Transverse colon (tissue), 4 donors: ENCODE measurements at places on chromosomes 5 and 9. TPM values are rescaled to one million over a fixed set of nuclear protein-coding genes. Genes with fewer than 3 reads are reported as not detected.

Gene IL13
- total RNA-seq, result not detected

Gene SCGB3A2
- not detected for total RNA-seq

Gene PCA3
- 0.27 TPM for total RNA-seq

Gene RPL35
- total RNA-seq, result 498 TPM

Gene COL27A1
- total RNA-seq, result 9.0 TPM

DNA sequence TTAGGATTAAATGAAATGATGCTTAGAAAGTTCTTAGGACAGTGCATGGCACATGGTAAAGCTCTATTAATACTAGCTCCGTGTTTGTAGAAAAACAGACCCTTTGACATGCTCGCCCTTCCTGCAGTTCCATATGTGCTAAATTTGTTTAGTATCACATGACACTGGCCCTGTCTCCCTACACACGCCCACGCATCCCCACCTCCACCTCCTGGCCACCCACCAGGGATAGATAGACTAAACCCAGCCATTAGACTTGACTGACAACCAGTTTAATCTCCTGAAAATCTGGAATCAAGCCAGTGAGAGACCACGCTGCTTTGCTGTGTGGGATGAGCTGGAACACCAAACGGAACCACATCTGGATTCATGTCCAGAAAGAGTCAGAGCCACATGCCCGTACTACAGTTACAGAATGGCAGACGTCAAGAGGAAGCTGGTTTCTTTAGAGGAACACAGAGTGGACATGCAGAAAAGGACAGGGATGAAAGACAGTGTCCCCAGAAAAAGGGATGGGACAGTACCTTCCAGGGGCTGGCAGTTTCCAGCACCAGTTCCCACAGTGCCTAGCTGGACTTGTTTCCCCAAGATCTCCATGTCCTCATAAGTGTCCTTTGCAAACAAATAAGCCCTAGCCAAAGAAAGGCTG, 186.1 kb downstream of the PDZD2 start:
- H3K27me3 ChIP-seq, result no peaks in the 10 kb centered on the region
- no peak overlapping the region for H3K4me3 ChIP-seq
- H3K4me1 ChIP-seq, result no peaks in the 10 kb centered on the region
- no peak overlapping the region for H3K27ac ChIP-seq

GRCh38 chr9:109100543-109101201, 19.1 kb downstream of the TMEM245 start:
- DNase-seq, result no peak
- peaks cover 39% of the 10 kb centered on the region for H3K4me1 ChIP-seq
- H3K27ac ChIP-seq, result peak overlapping the region; percentile 72
- H3K27me3 ChIP-seq, result no peaks in the 10 kb centered on the region
- H3K36me3 ChIP-seq, result no peaks in the 10 kb centered on the region

- DNase-seq, result no peak
- H3K36me3 ChIP-seq, result no peaks in the 10 kb centered on the region
- H3K4me3 ChIP-seq, result no peak overlapping the region
- H3K27ac ChIP-seq, result peak overlapping the region; percentile 70
- peaks cover 23% of the 10 kb centered on the region for H3K4me1 ChIP-seq
Measured at GRCh38 chr9:129351058-129351641, 173.1 kb upstream of the IER5L start.

DNA sequence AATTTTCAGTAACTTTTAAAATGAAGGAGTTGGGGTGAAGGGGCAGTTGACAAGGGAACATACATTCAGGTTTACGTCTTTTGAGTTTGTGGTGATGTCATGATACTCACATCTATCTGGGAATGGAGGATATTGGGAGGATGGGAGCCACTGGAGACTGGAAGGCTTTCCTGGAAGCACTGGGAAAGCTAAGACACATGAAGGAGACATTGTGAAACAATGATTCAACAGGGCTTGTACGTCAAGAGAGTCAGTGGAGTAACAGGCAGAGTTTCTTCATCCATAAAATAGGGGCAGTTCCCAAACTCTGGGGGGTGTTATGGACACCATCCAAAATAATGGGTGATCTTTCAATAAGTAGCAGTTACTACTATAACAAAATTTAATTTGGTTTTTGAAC, 572.8 kb downstream of the CCDC171 start:
- no peaks in the 10 kb centered on the region for H3K4me1 ChIP-seq
- H3K27me3 ChIP-seq, result no peaks in the 10 kb centered on the region
- no peak for DNase-seq
- no peak overlapping the region for H3K27ac ChIP-seq
- H3K36me3 ChIP-seq, result no peaks in the 10 kb centered on the region
- H3K4me3 ChIP-seq, result no peak overlapping the region

DNA sequence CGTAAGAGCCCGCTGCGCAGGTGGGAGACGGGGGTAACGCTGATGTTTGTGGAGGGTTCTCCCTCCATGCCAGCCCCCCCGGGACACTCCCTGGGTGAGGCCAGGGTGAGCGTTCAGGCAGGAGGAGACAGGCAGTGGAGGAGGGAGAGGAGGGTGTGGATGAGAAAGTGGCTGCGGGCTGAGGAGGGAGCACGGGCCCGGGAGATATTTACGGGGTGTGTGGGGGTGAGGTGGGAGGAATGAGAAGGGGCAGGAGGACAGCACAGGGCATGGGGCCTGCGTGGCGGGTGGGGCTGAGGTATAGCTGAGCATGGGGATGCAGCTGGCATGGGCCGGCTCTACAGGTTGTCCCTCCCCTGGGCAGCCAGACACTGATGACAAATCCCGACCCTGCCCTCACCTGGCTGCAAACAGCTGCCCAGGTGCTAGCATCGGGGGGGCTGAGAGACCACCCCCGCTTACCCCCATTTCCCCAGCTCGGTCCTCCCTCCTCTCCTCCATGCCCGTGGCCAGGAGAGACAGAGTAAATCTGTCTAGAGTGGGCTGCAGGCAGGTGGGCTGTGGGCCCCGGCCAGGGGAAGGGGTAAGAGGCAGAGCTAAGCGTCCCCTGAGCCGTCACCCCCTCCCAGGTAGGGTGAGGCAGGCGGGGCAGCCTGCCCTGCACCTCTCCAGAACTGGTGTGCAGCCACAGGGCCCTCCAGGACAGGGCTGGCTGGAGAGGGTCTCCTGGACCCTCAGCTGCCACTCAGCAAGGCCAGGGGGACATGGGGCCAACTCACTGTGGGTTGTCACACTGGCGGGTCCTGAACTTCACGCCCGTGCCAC, 79.2 kb downstream of the ZNF354C start:
- no peaks in the 10 kb centered on the region for H3K27me3 ChIP-seq
- no peak for DNase-seq
- no peaks in the 10 kb centered on the region for H3K36me3 ChIP-seq
- H3K4me3 ChIP-seq, result no peak overlapping the region

DNA sequence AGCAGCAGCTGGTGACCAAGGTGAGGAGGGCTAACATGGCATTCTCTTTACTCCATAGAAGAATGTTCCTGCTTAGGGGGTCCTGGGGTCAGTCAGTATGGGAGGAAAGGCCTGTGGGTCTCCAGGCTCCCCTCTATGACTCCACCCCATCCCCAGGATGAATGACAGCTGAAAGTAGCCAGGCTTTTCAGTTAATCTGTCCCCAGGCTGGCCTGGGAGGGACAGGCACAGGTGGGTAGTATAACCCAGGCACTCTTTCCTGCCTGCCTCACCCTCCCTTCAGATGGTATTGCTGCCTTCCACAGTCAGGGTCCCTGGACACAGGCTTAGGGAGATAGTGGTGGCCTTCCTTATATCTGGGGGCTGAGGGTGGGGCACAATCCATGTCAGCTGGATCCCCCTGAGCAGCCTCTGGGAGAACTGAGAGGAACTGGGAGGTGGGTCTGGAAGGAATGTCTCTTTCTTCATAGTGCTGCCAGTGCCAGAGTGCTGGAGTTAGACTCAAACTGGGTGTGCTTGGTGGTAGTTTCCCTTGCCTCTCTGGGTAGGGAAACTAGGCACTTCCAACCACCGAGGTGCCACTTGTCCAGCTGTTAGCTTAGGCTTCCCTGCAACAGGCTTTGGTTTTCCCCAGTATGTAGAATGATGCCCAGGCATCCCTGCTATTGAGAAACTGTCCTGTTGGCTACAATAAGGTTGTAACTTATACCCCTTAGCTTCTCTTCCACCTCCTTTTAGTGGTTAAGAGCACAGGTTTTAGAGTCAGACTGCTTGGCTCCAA, 27.8 kb downstream of the LARP1 start:
- peaks cover 34% of the 10 kb centered on the region for H3K4me1 ChIP-seq
- no peak for DNase-seq
- no peaks in the 10 kb centered on the region for H3K27me3 ChIP-seq
- H3K27ac ChIP-seq, result peak overlapping the region; percentile 11

GRCh38 chr5:133785182-133785581, 172.8 kb upstream of the FSTL4 start:
- H3K4me1 ChIP-seq, result no peaks in the 10 kb centered on the region
- H3K27ac ChIP-seq, result no peak overlapping the region
- H3K36me3 ChIP-seq, result no peaks in the 10 kb centered on the region
- no peak for DNase-seq

DNA sequence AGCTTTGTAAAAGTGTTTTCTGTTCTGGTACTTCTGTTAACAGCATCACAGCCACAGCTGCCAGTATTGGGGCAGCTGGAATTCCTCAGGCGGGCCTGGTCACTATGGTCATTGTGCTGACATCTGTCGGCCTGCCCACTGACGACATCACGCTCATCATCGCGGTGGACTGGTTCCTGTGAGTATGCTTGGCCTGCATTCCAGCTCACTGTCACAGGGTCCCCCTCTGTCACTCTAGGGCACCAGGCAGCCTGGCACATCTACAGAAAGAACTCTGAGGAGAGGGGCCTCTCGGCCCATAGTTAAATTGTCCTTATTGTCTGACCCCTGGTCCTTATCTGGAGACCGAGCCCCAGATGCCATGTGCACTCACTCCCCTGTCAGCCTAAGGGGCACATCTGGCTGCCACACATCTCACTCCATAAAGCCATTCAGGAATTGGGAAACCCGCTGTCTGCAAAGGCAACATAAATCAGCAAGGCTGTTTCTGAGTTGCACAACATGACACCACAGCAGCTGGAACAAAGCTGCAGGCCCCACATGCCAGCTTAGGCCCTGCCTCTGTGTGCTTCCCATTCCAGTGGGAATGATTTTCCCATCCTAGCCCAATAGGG, 77.5 kb downstream of the SLC1A3 start:
- H3K36me3 ChIP-seq, result no peaks in the 10 kb centered on the region
- H3K27ac ChIP-seq, result no peak overlapping the region
- H3K4me1 ChIP-seq, result no peaks in the 10 kb centered on the region
- DNase-seq, result no peak

DNA sequence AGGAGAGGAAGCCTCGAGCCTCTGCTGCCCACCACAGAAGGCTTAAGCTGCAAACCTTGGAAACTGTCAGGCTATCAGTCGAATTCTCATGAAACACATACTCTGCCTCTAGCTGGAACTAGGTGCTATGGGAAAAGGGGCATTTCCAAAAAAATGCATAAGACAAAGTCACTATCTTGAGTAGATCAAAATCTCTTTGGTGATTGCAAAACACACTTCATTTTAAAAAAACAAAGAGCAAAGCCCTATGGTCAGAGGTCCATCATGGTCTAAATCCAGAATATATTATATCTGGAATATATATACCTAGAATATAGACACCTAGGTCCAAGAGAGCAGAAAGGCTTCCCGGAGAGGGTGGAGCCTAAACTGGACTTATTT, 59.8 kb downstream of the ENC1 start:
- DNase-seq, result no peak
- H3K4me3 ChIP-seq, result no peak overlapping the region
- no peaks in the 10 kb centered on the region for H3K36me3 ChIP-seq
- peaks cover 6% of the 10 kb centered on the region for H3K4me1 ChIP-seq
- no peaks in the 10 kb centered on the region for H3K27me3 ChIP-seq

GRCh38 chr9:128685636-128686489, 3.2 kb upstream of the SET start:
- peak overlapping the region; percentile 91 for H3K27ac ChIP-seq
- no peaks in the 10 kb centered on the region for H3K36me3 ChIP-seq
- no peaks in the 10 kb centered on the region for H3K27me3 ChIP-seq
- peak overlapping the region; percentile 9 for H3K4me3 ChIP-seq
- peak; percentile 68 for DNase-seq

GRCh38 chr5:18466731-18467130, 832.5 kb downstream of the TAF11L14 start:
- no peak overlapping the region for H3K27ac ChIP-seq
- H3K4me3 ChIP-seq, result no peak overlapping the region
- H3K36me3 ChIP-seq, result no peaks in the 10 kb centered on the region

DNA sequence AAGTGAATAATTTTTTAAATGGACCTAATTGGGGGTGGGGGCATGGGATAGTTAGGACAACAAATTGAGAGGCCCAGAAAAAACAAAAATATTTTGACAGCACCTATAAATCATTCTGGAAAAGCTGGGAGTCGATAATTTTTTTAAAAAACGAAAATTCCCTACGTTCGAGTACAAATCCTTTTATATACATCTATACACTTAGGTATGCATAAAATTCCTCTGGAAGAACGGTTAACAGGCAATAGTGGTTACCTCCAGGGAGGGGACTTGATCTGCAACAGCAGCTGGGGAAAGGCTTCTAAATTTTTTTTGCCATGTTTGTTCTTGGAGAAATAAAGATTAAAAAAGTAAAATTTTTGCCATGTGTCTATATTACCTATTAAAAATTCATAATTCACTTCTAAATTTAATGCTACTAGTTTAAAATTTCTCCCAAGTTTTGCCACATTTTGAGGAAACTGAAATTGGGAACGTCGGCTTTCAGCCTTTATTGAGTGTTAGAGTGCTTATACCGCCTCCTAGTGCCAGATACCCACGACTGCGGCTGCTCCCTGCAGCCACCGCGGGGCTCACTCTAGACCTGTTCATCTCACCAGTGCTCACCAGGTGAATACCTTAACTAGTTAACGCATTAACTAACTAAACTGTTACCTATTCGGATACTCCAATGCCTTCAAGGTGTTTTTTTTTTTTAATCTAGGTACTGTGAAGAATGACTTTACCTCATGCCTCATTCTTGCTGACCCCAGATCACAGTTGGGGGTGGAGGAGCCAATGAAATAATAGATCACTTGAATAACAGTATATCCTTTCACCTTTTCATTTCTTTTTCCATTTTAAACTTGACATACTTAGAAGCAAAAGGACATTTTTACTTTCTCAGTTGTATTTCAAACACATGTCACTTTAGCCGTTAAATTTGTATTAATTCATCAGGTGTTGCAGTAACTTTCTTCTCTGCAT, 1.8 kb upstream of the BHMT start:
- no peak for DNase-seq
- no peak overlapping the region for H3K4me3 ChIP-seq
- H3K4me1 ChIP-seq, result peaks cover 9% of the 10 kb centered on the region
- H3K27ac ChIP-seq, result no peak overlapping the region
- H3K36me3 ChIP-seq, result no peaks in the 10 kb centered on the region
- H3K27me3 ChIP-seq, result peaks cover 53% of the 10 kb centered on the region

DNA sequence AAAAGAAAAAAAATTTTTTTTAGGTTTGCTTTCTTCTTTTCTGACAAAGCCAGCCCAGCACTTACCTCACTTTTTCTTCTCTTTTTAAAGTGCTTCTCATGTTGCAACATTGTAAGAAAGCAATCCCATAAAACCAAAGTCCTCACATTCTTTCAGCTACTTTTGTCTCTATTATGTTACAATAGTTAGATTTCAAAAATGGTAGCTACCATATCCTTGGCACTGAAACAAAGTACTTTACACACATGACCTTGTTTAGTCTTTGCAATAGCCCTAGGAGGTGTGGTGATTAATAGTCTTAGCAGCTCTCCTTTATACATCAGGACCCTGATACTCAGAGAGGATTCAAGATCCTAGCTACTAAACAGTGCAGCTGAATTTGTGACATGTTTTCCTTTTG, 23.5 kb upstream of the CARTPT start:
- no peaks in the 10 kb centered on the region for H3K4me1 ChIP-seq
- no peaks in the 10 kb centered on the region for H3K27me3 ChIP-seq
- no peak overlapping the region for H3K27ac ChIP-seq
- H3K36me3 ChIP-seq, result no peaks in the 10 kb centered on the region
- H3K4me3 ChIP-seq, result no peak overlapping the region

GRCh38 chr5:138078006-138078643, 5.7 kb upstream of the WNT8A start:
- H3K27me3 ChIP-seq, result no peaks in the 10 kb centered on the region
- H3K27ac ChIP-seq, result no peak overlapping the region
- no peak for DNase-seq
- H3K36me3 ChIP-seq, result no peaks in the 10 kb centered on the region
